ENCODE measurements at places on chromosomes 6 and 20.

DNA sequence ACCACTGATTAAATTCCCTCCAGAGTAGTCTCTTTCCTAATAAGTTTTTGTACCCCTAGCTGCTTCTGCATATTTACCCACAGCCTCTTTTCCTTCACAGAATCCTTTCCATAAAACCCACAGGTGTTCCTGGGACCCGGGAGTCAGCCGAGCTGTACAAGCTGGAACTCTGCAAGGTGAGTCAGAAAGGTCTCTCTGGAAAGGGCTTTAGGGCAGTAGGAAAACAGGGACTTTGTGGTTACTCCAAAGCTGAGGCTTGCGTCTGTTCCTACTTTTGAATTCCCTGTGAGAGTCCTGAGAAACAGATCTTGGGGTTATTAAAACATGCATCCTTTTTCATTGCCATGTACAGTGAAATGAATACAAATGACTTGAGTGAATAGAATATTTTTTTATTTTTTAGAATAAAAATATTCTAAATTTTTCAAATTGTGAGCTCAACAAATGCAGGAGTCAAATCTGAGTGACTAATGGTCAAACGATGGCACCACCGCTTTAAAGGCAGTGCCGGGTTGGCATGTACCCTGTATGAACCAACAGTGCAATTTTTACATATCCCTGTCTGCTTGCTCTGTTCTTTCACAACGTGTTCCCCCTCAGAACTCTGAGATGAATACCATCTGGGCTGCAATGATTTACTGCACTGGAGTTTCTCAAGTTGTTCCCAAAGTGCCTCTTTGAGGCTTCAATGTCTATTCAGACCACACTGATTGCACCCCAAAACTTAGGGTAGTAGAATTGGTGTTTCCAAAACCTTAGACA lies 78.4 kb downstream of the GFRAL start:
- DNase-seq, result no peak

GRCh38 chr20:10992731-10993130 lies 318.9 kb upstream of the JAG1 start:
- no peak for DNase-seq

DNA sequence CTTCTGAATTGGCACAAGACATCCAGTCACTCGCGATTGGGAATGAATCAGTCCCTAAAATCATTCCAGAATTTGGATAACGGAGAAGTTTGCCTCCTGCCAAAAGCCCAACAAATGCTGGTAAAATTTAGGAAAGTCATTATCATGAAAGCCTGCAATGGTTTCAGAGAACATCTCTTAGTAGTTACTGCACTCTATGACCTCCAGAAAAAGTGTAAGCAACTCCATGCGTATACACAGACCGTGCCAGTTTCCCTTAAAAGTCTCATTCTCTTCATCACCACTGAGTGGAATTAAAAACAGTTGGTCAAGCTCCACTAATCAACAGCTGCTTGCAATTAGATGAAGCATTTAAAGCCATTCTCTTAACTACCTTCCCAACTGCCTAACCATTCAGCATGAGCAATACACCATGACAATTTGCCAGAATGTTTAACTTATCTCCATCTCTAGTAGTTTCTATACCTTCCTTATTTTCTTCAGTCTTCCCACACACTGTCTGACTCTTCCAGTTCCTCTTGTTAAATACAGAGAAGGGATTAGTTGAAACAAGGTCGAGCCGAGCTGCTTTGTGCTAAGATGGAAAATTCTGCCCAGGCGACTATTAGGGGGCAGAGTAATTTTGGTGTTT lies 183.6 kb upstream of the PRDM1 start:
- DNase-seq, result no peak

GRCh38 chr6:6596529-6597328 lies 8.2 kb downstream of the LY86 start:
- DNase-seq, result no peak

DNA sequence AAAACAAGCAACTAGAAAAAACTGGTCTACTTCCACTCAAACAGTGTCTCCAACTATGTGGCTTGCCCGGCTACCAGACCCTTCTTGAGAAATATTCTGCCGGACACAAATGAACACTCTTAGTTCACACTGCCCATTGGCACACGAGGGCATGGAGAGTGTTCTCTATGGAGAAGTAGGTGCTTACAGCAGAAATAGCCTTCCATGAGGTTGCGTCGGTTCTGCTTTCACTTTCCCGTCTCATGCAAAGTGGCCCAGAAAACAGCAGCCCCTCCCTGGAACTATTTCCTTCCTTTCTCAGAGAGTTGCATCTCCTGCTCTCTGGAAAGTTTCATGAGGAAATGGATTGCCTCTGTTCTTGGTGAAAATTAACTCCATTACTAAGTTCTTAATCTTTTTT lies 9.5 kb upstream of the HLA-DOA start:
- DNase-seq, result no peak

DNA sequence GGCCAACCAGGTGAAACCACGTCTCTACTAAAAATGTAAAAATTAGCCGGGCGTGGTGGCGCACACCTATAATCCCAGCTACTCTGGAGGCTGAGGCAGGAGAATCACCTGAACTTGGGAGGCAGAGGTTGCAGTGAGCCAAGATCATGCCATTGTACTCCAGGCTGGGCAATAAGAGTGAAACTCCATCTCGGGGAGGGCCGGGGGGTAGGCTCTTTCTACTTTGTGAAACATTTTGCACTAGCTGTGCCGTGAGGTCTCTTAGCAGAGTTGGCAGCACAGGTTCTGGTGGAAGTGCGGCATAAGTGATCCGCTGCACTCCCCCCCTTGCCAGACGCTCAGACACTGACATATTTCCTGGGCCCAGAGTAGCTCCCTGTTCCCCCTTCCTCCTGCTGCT lies 24.5 kb downstream of the PSMG4 start:
- DNase-seq, result no peak

GRCh38 chr6:143331362-143331761 lies 119.1 kb downstream of the ADAT2 start:
- no peak for DNase-seq

- DNase-seq, result no peak
These were observed 10.1 kb downstream of the ALDH5A1 start for GRCh38 chr6:24504649-24505586.
